SK-N-MC (cell line): ENCODE measurements at places on chromosomes 16 and 17.

GRCh38 chr16:85055493-85056210 lies 28.1 kb downstream of the KIAA0513 start:
- DNase-seq, result no peak

DNA sequence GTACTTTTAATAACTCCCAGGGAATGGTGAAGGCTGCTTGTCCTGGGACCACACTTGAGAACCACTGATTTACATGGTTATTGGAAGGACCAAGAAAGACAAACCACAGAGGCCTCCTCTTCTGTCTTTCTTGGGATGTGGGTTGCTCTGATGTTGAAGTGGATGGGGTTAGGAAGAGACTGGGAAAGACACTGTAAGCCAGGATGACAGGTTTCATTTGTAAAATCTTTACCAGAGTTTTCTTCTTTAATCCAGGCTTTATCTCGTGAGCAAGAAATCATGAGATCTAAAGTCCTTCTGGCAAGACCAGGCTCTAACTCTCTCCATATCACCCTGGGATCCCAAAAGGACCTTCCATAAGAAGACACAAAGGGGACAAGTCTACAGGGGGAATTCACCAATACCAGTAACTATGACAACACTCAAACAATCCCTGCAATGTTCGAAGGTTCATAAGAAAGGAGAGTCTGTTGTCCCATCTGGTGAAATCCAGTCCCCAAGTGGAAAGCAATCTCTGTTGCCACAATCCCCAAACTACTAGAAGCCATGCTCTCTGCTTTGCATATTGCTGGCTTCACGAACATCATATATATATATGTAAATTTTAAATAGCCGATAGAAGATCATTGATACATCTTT lies 44.8 kb upstream of the CDRT4 start:
- no peak for DNase-seq

DNA sequence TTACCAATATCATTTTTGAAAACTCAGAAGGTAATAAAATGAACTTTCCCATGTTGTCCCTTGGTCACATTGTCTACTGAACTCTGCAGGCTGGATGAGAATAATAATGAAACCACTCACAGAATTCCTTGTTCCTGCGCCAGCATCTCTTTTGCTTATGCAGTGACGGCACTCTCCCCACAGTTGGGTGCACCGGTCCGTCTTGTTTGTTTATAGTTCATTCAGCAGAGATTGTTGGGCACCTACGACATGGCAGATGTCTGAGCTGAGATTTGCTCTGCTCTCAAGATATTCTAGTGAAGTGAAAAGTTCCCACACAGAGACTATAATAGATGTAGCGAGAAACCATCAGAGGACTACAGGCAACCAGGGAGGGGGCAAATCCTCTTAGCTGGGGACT lies 375.7 kb upstream of the CDH11 start:
- DNase-seq, result no peak

DNA sequence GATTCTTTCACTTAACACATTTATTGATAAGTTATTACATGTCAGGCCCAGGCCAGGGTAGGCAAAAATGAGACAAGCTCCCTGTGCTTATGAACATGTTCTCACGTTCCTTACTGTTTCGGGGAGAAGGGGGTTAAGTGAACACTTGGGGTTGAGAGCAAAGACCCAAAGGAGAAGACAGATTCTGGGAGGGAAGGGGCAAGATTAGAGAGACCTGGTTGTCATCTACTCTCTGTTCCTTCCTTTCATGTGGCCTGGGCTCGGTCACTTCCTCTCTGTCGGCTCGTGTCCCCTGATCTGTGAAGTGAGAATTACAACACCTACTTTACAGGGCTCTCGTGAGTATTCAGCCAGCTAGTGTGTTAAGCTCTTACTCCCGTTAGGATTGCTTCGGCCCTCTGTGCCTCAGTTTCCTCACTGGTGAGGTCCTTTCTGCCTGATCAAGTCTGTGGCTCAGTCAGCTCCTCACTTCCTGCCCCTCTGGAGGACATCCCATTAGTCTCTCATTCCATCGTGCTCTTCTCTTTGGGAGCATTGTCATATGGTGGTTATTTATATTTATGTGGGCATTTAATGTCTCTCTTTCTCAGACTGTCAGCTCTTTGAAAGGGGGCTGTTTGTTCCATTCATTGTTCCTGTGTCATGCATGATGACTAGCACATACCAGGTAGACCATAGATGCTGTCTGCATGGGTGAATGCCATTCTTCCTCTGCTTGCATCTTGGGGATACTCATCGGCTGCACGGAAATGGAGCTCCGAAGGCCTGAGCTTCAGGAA lies 38.9 kb downstream of the PLCG2 start:
- DNase-seq, result no peak

DNA sequence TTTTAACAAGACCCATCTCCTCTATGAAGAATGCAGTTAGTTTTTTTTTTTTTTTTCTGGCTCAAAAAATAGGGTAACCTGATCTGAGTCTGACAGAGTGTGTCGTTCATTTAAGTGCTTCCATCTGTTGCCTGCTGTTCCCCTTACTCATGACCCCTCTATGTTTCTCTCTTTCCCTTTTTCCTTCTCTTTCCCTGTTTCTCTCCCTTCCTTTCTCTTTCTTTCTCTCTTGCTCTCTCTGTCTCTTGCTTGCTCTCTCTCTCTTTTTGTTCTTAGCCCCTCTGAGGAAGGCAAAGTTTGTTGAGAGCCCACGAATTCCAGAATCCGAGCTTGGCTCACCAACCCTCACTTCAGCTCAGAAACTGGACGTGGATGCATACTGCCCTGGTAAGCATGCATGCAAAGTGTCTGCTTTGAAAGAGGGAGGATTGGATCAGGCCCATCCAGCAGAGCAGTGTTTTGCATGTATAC lies 185.0 kb downstream of the TANC2 start:
- no peak for DNase-seq

DNA sequence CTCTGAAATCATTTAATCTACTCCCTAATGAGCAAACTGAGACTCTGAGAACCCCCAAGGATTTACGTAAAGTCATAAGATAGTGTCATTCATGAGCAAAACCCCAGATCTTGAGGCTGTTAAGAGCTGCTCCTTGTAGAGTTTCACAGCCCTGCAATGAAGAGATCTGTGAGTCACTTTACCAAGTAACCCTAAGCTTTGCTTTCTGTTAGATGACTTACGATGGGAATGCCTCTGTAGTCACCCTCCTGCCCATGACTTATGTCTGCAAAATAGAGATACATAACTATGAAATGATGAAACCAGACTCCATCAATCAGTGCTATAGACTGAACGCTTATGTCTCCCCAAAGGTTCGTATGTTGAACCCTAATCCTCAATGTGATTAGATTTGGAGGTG lies 117.7 kb downstream of the HS3ST3A1 start:
- no peak for DNase-seq

DNA sequence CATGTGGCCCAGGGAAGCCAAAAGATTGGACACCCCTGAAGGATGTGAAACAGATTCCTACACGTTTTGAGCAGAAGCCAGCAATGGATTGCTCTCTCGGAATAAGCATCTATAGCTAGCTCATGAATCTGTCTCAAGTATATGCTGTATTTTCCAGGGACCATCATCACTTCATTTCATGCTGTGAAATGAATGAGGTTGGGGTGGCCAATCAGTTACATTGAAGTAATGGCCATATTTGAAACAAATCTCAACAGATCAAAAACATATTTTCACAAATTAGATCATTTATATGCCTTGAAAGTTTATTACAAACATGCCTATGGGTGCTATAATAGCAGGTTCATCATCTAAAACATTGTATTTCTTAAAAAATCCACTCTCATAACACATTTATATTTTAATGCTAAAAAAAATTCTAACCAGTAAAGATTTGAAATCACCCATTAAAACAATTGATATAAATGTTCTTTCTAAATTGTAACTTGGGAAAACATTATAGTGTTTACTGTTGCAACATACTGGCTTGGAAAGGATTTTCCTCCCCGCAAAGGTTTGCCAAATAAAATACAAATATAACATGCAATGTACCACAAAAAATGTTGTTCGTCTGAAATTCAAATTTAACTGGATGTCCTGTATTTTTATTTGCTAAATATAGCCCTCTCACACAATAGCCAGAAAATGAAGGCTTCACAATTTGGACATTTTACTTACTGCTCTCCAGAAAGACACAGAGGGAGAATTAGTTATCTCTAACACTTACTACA lies 743.6 kb downstream of the KCNJ2 start:
- DNase-seq, result no peak

DNA sequence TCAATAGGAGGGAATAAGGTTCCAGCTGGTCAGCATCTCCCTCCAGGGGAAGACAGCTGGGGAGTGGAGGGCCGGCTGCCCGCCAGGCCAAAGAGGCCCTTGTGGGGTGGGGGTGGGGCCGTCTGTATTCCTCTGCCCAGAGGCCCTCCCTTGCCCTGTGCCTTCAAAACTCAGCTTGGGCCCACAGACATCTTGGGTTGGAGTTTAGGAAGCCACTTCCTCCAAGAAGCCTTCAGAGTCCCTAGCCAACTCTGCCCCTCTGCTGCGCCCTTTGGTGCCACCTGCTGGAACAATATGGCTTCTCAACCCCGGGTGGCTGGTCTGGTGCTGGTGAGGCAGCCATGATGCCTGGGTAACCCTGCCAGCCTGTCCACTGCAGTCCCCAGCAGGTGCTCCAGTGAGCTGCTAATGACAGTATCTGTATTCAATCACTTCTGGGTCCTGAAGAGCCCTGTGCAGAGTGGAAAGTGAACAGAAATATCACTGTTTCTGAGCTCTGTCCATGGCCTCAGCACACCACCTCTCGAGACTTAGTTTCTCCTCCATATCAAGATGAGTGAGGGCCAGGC lies 16.7 kb downstream of the HSD11B2 start:
- no peak for DNase-seq

- DNase-seq, result no peak
These were observed 74.3 kb downstream of the AXIN2 start for GRCh38 chr17:65487161-65487560.

- DNase-seq, result no peak
These were observed 2.1 kb downstream of the PRKCA start for GRCh38 chr17:66304304-66305174.

DNA sequence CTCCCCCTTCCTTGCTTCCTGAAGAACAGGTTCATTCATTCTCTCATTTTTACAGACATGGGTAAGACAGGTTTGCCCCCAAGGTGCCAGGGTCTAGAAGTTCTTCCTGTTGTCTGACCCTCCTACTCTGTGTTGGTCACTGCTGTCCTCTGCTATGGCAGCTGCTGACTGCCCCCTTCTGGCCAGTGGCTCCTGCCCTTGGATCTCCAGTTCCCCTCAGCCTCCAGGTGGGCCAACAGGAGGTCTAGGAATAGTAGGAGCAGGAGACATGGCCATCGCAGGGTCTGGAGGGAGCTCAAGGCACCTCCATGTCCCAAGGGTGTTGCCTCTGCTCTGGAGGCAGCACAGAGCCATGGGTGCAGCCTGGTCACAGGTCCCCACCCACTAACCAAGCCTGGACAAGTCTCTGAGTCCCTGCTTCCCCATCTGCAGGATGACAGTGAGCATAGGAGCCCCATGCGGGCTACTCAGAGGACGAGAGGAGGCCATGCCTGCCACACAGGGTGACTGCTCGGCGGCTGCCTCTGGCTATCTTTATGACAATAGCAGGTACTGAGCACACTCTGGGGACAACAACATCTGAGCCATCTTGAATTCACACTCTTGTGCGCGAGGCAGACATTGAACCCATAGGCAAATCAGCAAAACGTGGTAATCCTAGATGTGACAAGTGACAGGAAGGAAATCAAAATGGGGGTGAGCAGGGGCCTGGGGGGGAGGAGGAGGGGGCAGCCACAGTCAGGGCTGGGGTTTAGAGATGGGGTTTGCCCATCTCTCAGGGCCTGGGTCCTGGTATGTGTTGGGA lies 27.0 kb upstream of the NXPH3 start:
- no peak for DNase-seq

DNA sequence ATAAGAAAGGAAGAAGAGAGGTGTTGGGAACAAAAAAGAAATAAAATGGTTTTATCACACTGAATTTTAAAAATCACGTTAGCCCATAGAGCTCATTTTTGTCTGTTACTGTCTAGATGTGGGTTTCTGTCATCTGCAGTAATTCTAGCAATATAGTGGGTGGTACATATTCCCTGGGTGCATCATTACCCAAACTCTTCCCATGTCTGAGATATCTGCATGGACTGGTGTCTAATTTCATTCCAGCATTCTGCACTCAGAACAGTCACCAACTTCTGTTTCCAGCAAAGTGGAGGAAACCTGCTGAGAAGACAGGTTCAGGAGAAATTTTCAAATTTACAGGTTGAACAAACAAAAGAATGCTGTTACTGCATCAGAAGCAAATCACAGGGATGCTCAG lies 263.8 kb downstream of the CDH11 start:
- DNase-seq, result no peak

- DNase-seq, result no peak
These were observed 9.4 kb downstream of the C16orf89 start for GRCh38 chr16:5056352-5056751.

DNA sequence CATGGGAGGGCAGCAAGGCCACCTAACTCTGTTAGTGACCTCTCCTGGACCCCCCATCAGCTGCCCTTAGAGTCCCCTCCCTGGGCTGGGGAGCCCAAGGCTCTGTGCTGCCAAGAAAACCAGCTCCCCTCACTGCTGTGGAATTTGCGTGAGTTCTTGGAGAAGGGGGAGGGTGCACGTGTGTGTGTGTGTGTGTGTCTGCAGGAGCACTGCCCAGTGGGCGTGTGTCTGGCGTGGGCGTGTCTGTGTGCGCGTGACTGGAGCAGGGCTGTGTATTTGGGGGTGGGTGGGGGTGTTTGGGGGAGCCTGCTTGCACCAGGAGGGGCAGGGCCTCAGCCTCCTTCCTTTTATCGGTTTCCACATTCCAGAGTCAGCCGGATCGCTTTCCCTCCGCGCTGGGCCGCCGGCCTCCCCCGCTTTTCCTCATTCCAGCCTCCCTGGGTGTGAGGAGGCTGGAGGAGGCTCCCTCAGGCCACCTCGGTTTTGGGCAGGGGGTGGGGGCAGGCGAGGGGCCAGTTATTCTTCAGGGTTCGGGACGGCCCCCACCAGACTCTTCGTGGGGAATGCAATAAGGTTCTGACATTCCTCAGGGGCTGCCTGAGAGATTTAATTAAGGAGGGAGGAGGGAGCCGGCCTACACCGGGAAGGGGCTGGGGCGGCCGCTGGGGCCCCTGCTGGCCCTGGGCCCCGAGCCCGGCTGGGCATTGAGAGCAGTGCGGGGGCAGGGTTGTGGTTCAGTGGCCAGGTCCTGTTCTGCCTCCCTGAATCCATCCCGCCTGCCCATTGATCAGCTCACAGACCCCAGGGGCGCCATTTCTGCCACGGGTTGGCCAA lies 2.5 kb downstream of the VASN start:
- DNase-seq, result no peak

GRCh38 chr16:23317266-23317661 lies 15.2 kb downstream of the SCNN1B start:
- no peak for DNase-seq

GRCh38 chr17:77352441-77352840 lies 211.7 kb downstream of the SEC14L1 start:
- DNase-seq, result no peak

GRCh38 chr16:11273721-11274324 lies 394 bp upstream of the PRM3 start:
- DNase-seq, result no peak

- no peak for DNase-seq
These were observed 19.4 kb downstream of the PRDM7 start for GRCh38 chr16:90057738-90058173.
